Mesothelial cell of epicardium (in vitro differentiated cells): ENCODE measurements at places on chromosomes 16 and 17.

DNA sequence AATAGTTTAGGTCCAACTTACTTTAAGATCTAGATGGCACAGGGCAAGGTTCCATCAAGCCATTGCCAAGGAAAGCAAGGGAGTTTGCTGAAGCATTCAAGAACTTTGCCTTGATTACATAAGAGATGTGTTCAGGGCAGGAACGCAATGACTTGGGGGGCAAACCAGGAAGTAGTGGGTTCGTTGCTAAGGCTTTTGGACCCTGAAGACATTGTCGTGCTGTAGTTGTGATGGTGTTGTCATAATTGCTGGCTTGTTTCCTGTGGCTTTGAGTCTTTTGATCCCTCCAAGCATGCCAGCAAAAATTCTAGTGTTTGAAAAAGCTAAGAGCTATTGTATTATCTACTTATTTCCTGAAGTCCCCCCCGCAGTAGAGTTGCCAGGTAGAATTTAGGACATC lies 70.7 kb upstream of the HNF1B start:
- H3K27me3 ChIP-seq: peaks cover 18% of the 10 kb centered on the region
- H3K4me3 ChIP-seq: no peak overlapping the region
- H3K36me3 ChIP-seq: no peaks in the 10 kb centered on the region
- peaks cover 6% of the 10 kb centered on the region for H3K4me1 ChIP-seq

- peaks cover 59% of the 10 kb centered on the region for H3K27me3 ChIP-seq
- no peak overlapping the region for H3K27ac ChIP-seq
- no peak overlapping the region for H3K4me3 ChIP-seq
- no peak for DNase-seq
- H3K36me3 ChIP-seq: no peaks in the 10 kb centered on the region
Observed at GRCh38 chr17:74190807-74191406, 12.6 kb upstream of the RPL38 start.

- H3K4me3 ChIP-seq: no peak overlapping the region
- H3K27ac ChIP-seq: peak overlapping the region; percentile 71
- H3K4me1 ChIP-seq: peaks cover 62% of the 10 kb centered on the region
- DNase-seq: no peak
- no peaks in the 10 kb centered on the region for H3K27me3 ChIP-seq
- H3K36me3 ChIP-seq: no peaks in the 10 kb centered on the region
Observed at GRCh38 chr16:4321286-4322120, 5.6 kb downstream of the GLIS2 start.

DNA sequence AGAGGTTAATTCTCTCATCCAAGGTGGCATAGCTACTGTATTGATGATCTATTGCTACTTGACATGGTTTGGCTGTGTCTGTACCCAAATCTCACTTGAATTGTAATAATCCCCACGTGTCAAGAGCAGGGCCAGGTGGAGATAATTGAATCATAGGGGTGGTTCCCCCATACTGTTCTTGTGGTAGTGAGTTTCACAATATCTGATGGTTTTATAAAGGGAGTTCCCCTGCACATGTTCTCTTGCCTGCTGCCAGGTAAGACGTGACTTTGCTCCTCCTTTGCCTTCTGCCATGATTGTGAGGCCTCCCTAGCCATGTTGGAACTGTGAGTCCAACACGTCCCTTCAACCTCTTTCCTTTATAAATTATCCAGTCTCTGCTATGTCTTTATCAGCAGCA lies 22.9 kb upstream of the CPPED1 start:
- H3K36me3 ChIP-seq: no peaks in the 10 kb centered on the region
- peaks cover 12% of the 10 kb centered on the region for H3K27me3 ChIP-seq
- H3K4me3 ChIP-seq: no peak overlapping the region
- no peaks in the 10 kb centered on the region for H3K4me1 ChIP-seq

- H3K4me1 ChIP-seq: no peaks in the 10 kb centered on the region
- DNase-seq: no peak
- peaks cover 1% of the 10 kb centered on the region for H3K27me3 ChIP-seq
- no peak overlapping the region for H3K4me3 ChIP-seq
Observed at GRCh38 chr16:22665803-22666202, 148.2 kb upstream of the HS3ST2 start.

DNA sequence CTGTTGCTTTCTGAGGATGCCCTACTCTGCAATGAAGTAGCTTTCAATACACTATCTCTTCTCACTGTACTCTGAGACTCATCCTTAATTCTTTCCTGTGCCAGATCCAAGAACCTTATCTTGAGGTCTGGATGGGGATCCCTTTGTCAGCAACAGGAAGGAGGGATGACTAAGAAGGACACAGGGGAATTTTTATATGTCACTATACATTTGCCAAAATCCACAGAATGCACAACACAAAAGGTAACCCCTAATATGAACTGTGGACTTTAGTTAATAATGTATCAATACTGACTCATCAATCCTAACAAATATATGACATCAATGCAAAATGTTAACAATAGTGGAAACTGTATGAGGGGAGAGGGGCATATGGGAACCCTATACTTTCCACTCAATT lies 4.7 kb upstream of the RBBP6 start:
- no peak for DNase-seq
- H3K27me3 ChIP-seq: no peaks in the 10 kb centered on the region

- no peak overlapping the region for H3K4me3 ChIP-seq
- no peak for DNase-seq
- H3K27me3 ChIP-seq: no peaks in the 10 kb centered on the region
- H3K4me1 ChIP-seq: no peaks in the 10 kb centered on the region
- no peak overlapping the region for H3K27ac ChIP-seq
Observed at GRCh38 chr16:19203374-19203966, 35.4 kb downstream of the SYT17 start.

DNA sequence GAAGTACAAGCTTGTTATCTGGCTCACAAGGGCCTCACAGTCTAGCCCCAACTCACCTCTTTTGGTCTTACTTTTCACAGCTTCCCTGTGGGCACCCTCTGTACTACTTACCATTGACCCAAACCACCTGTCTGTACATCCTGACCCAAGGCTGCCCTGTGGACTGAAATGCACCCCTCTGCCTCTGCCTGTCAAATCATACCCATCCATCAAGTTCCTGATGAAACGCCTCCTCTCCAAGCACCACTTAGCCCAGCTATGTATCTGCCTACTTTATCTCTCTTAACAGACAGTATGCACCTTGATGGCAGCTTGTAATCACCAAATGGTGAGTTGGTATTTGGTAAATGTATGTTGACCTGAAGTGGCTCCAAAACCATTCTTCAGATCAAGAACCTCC lies 7.5 kb upstream of the MAP3K14 start:
- H3K27me3 ChIP-seq: no peaks in the 10 kb centered on the region
- no peaks in the 10 kb centered on the region for H3K36me3 ChIP-seq
- H3K4me1 ChIP-seq: peaks cover 19% of the 10 kb centered on the region

DNA sequence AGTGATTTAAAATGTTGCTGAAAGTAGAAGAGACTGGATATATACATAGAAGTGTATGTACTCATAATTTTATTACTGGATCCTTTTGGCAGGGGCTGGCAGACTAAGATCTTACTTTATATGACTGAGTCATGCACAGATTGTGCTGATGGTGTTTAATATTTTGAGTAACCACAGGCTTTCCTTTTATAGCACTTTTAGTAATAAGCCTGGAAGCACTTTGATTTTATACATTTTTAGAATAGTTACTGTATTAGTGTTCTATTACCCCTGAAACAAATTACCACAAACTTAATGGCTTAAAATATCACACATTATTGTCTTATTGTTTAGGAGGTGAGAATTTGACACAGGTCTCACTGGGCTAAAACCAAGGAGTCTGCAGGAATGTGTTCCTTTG lies 113.4 kb upstream of the CDH8 start:
- no peaks in the 10 kb centered on the region for H3K36me3 ChIP-seq
- peaks cover 12% of the 10 kb centered on the region for H3K27me3 ChIP-seq
- DNase-seq: no peak
- no peak overlapping the region for H3K27ac ChIP-seq

GRCh38 chr16:29114574-29114973 lies 129.7 kb downstream of the LAT start:
- no peaks in the 10 kb centered on the region for H3K36me3 ChIP-seq
- DNase-seq: no peak
- H3K4me1 ChIP-seq: peaks cover 16% of the 10 kb centered on the region
- no peak overlapping the region for H3K27ac ChIP-seq
- no peak overlapping the region for H3K4me3 ChIP-seq
- H3K27me3 ChIP-seq: peaks cover 12% of the 10 kb centered on the region

DNA sequence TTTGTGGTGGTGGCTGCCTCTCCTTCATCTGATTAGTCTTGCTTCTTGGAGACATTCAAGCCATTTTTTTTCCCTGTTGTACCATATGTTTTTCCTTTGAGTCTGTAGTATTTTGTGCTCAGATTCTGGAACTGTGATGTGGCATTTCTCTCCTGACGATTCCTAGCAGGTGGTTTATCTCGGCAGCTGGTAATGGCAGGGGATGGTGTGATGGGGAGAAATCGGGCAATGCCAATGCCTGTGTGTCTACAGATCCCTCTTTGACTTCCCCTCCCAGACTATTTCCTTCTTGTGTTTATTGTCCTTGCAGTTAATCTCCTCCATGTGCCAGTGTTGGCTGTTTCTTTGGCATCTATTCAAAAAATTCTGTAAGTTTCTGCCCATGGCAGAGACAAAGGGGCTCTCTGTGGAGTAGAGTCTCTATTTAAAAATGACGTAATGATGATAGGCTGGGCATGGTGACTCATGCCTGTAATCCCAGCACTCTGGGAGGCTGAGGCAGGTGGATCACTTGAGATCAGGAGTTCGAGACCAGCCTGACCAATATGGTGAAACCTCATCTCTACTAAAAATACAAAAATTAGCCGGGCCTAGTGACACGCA lies 90.2 kb upstream of the ERCC4 start:
- H3K27ac ChIP-seq: no peak overlapping the region
- peaks cover 33% of the 10 kb centered on the region for H3K27me3 ChIP-seq
- H3K4me1 ChIP-seq: no peaks in the 10 kb centered on the region
- no peaks in the 10 kb centered on the region for H3K36me3 ChIP-seq
